ENCODE measurements at places on chromosomes 4 and X. TPM values are rescaled to one million over a fixed set of nuclear protein-coding genes. Genes with fewer than 3 reads are reported as not detected.

POU3F4 gene
- not detected for total RNA-seq

PDHA2 gene
- not detected for total RNA-seq

DNA sequence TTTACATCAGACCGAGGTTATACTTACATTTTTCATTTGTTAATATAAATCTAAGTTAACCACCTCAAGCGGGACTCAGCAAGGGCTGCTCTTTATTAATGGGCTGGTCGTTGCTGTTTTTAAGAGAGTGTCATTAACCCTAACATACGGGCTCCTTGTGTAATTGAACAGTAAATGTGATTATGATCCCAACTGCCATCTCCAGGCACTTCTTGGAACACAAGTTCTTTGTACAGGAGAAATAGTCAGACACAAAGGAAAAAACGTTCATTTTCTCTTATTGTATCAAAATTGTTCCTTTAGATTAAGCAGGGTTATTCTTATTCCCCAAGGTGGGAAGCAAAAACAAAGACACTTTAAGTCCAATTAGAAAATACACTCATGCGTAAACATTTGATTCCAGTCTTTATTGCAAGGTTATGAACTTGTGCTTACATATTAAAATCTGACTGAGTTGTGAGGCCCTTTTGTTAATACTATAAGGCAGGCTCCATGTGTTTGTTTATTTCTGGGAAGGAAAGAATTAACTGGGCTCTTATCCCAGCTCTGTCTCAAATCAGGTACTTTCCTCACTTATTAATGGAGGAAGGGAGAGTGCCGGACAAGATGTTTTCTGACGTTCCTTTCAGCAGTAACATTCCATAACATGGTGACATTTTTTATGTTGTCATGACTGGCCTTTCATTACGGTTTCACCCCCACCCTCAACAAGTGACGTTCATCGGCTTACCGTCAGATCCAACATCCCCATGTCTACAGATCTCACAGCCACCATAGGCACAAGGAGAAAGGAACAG is 95.9 kb downstream of the RASL11B start:
- no peak for DNase-seq

GRCh38 chr4:163493643-163494359 is 689 bp upstream of the TMA16 start:
- DNase-seq, result peak; percentile 56
